ENCODE measurements at places on chromosomes 13 and 19.

- no peak for DNase-seq
These were observed 1042.9 kb downstream of the UQCRFS1 start for GRCh38 chr19:28170066-28170465.

DNA sequence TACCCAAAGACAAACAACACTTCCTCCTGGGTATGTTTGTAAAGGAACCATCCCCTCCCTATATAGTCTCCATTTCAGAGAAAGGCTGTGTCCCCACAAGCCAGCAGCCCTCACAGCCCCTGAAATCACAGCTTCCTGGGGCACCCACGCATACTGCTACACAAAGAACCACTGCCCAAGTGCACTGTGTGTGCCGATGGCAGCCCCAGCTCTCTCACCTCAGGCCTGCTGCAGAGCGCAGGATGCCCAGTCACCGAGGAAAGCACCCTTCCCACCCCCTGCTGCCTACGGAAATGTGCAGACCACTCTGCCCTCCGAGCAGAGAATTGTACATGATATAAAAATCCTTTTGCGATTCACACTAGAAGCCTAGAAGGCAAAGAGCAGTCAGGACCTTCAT lies 39.4 kb downstream of the SOHLH2 start:
- DNase-seq = no peak

DNA sequence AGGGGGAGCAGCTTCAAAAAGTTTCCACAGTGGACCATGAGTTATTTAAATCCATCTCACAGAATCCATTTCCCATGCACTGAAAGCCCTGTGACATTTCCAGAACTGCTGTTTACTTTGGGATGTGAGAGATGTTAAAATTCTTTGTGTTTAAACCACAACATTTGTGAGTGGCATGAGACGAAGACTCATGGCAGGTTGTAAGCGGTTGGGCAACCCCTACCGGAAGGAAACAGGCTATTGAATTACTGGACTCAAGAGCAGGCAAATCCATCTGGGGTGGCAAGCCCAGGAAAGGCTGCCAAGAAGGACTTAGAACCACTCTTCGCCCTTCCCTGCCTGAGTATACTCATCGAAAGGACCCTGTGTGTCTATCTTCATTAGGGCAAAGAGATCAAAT lies 22.3 kb upstream of the CLDN10 start:
- DNase-seq = no peak

DNA sequence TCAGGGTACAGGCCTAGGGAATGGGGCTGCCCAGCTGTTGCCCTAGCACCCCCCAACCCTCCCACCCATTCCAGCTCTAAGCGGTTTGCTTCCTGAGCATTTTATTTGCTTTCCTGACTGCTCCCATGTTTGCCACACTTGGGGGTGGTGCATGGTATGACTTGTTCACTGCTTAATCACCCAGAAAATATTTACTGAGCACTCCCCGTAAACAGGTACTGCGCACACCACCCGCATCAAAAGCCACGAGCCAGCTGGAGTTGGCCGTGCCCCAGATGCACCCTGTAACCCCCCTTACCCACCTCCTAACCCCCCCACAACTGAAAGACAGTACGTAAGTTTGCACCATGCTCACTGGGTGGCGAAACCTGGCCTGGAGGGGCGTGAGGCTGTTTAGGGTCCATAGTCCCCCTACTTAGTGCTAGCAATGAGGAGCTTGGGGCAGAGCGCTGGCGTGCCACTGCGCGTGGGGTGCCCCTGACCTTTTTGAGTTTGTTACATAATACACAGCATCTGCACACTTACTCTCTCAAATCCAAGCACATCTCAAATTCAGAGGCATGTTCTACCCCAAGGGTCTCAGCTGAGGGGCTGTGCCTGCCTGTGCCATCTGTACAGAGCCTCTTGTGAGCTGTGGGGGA lies 29.8 kb downstream of the DPF1 start:
- DNase-seq = no peak

DNA sequence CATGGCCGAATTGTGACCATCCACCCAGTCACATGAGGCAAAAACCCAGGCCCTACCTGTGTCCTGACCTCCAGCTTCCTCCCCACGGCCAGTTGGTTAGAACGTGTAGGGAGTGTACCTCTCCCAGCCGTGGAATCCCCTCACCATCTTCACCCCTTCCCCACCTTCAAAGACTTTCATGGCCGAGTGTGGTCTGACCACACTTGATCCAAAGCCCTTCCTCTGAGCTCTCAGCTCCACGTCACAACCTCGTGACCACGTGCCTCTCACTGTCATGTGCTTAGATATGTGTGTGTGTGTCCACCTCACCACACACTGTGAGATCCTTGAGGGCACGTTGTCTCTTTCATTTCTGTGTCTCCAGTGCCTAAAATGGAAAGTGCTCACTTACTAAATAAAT lies 48.6 kb upstream of the UBE2L5 start:
- no peak for DNase-seq

- no peak for DNase-seq
These were observed 17.3 kb upstream of the CLDN10 start for GRCh38 chr13:95535243-95535642.

GRCh38 chr13:101649488-101650126 lies 197.1 kb downstream of the ITGBL1 start:
- no peak for DNase-seq

- DNase-seq = no peak
These were observed 34.1 kb downstream of the SMAD9 start for GRCh38 chr13:36885901-36886300.

DNA sequence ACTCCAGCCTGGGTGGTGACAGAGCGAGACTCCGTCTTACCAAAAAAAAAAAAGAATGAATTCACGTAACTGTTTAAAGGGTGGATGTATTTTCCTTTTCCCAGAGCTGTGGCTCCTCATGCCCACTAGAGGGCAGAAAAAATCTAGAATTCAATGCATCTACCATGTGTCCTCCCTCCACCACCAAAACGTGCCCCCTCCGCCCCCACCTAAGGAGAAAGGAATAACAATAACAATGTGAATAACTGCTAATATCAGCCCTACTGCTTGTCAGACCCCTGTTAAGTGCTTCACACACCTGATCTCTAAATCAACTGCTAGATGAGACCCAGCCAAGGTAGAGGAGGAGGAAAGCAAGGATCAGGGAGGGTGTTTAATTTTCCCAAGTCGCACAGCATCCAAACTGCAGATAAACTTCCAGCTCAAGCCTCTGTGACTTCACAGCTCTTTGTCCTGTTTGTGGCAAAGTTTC lies 20.2 kb upstream of the PNMA8B start:
- DNase-seq = no peak

DNA sequence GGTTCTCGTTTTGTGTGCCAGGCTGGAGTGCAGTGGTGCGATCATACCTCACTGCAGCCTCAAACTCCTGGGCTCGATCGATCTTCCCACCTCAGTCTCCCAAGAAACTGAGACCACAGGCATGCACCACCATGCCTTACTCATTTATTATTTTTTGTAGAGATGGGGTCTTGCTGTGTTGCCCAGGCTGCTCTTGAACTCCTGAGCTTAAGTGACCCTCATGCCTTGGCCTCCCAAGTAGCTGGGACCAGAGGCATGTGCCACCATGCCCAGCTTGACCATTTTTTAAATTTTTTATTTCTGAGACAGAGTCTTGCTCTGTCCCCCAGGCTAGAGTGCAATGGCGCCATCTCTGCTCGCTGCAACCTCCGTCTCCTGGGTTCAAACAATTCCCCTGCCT lies 10.2 kb upstream of the GNA11 start:
- no peak for DNase-seq

DNA sequence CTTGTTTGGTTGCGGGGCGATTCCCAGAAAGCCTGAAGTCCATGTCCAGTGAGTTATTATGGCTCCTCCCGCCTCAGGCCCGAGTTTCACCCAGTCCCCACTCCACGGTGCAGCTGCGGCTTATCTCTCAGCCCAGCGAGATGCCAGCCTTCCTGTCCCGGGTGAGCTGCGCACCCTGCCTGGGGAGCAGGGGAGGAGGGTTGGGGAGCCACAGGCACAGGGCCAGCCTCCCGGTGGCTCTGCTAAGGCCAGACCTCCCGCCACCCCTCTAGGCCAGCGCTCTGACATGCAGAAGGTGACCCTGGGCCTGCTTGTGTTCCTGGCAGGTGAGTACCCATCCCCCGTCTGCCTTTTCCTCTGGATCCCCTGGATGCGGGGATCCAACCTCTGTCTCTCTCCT lies 3.5 kb downstream of the FXYD3 start:
- no peak for DNase-seq

DNA sequence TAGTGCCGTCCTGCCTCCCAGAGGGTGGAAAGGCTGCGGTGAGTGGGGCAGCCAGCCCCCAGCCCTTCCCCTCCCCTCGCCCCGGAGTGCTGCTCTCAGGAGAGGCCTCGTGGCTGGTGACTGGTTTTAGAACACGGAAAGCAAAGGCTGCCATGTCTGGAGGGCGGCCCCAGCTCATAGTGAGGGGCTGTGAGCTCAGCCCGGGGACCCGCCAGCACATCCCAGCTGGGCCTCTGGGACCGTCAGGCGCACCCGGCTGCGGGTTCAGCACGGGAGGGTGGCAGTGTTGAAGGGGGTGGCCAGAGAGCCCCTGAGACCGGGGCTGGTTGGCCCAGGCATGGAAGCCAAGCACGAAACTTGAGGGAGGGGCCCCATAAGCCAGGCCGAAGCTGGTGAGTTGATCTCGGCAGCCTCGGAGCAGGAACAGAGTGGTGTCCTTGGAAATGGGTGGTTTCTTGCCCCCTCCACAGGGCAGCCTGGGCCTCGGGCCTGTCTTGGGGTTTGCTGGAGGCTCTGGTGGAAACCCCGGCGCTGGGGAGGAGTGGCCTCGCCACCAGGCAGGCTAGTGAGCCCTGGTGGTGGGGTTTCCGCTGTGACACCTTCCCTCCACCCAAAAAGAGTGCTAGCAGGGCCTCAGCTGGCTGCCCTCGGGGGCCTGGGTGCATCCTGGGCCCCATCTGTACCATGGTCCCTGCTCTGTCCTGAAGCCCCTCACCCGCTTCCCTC lies 157.7 kb downstream of the KDM4B start:
- DNase-seq = no peak

DNA sequence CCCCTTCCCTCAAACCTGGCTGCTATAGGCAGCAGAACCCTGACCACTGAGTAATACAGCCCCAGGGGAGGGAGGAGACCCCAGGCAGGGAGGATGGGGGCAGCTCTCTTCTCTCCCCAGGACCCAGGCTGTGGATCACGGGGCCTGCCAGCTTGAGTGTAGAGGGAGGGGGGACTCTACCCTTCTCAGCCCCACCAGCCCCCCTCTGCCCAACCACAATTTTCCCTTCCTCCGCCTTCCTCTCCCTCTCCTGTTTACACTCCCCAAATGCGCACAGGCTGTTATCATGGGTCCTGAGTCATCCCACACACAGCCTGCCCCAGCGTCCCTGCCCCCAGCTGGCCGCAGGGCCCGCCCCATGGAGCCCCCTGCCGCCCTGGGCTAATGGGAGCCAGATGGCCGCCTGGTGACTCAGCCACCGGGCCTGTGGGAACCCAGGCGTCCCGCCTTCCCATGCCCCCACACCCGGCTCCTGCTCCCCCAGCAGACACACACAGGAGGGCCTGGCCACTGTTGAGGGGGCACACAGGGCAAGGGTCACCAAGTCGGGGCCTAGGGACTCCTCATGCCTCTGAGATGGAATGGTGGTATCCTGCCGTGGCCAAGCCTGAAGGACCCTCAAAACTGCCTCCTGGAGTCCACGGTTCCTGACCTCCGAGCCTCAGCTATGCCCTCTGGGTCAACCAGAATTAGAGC lies 13.6 kb downstream of the CCDC97 start:
- DNase-seq = no peak

DNA sequence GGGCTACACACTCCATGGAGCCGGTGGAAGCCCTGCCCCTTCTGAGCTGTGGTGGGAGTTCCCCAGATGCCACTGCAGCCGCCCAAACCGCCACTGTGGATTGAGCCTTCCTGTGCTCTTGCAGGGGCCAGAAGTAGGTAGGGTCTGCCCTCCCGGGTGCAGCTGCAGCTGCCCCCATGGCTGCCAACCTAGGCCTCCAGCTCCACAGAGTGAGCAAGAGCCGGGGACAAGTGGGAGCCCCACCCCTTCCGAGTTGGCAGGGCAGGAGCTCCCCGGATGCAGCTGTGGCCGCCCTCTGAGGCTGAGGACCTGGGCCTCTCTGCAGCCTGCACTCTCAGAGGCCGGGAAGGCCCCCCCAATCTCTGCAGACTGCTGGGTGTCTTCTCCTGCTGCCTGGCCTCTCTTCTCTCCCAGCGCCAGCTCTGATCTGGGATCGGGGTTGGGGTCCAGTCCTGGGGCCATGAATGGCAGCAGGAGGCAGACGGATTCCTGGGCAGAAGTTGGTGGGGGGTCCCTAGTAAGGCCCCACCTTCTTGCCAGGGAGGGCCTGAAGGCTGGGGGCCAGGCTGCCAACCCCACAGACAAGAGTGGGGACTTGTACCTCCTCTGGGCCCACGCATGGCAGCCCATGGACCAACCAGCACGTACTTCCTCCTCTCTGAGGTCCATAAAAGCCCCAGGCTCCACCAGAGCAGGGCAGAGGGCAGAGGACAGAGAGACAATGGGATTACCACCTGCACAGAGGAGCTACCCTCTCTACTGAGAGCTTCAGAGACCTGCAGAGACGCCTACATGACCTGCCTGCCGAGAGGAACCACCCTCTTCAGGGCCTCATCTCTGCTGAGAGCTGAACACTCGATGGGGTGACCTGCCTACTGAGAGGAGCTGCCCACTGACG lies 28.9 kb downstream of the AP2S1 start:
- DNase-seq = no peak

DNA sequence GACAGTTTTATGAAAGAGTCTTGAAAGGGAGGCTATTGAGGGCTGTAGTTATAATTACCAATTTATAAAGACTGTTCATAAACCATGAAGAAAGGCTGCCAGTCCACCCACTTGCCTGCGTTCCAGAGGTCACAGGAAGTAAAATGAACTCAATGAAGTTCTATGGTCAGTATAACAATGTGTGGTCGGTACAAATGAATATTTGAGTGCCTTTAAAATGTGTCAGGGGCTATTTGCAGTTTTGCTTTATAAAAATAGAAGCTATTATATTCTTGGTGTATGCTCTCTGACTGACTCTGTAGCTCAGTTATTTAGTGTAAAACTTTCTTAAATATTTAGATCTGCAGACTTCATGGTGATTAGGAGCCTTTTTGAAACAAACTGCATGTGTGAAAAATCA lies 47.0 kb downstream of the ESD start:
- DNase-seq = no peak

- DNase-seq = no peak
These were observed 4.3 kb upstream of the C5AR1 start for GRCh38 chr19:47305309-47305751.
